ENCODE measurements at places on chromosomes 4 and X.

- no peak for DNase-seq
These were observed 164.8 kb upstream of the PGRMC2 start for GRCh38 chr4:128452415-128452814.

- no peak for DNase-seq
These were observed 44.5 kb upstream of the RASGEF1B start for GRCh38 chr4:81516241-81516640.

GRCh38 chr4:39541987-39542610, 14.9 kb upstream of the UGDH start:
- no peak for DNase-seq

DNA sequence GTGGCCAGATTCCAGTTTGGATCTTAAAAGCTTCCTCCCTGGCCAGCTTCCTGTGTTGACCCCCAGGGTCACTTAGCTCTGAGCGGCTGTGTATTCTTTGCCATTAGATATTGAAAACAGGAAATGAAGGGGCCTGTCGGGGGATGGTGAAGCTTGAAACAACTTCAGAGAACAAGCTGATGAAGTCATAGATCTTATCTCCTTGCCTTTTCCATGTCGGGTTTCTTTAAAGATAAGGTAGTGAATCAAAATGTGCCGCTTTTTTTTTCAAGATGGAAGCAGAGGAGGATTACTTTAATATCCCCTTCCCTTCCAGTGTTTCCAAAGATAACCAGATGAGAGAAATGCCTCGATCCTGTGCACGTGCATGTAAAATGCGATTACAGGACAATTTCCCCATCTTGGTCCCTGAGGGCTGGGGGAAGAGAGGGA, 508.5 kb downstream of the MID1IP1 start:
- no peak for DNase-seq

- no peak for DNase-seq
These were observed 306.5 kb upstream of the TECRL start for GRCh38 chr4:64715741-64716140.

DNA sequence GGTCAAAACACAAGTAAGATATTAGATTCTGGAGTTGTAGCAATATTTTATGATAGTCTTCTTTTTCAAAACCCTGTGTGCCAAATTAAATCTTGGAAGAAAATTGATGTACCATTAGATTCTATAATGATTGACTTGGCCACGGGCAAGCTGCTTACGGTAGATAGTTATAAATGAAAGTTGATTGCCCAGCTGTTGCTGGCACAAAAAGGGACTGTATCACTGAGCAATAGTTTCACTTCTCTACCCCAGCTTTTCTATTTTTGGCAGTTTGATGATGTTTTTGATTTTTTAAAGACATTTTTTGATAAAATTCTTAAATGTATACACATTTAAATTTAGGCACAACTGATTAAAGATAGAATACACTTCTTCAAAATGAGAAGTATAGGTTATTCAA, 333.3 kb downstream of the TRAM1L1 start:
- no peak for DNase-seq

GRCh38 chr4:31059753-31060522, 339.8 kb downstream of the PCDH7 start:
- no peak for DNase-seq

Measured in NCI-H82 (cell line).